ENCODE measurements at places on chromosomes 2 and 18. TPM values are rescaled to one million over a fixed set of nuclear protein-coding genes. Genes with fewer than 3 reads are reported as not detected.

The CD8A gene
- 2.8 TPM for total RNA-seq

The FAM168B gene
- 120 TPM for total RNA-seq

The SERPINB11 gene
- not detected for total RNA-seq

The CD207 gene
- total RNA-seq: 0.29 TPM

The LINC00305 gene
- total RNA-seq: not detected

The NFU1 gene
- 94.2 TPM for total RNA-seq

DNA sequence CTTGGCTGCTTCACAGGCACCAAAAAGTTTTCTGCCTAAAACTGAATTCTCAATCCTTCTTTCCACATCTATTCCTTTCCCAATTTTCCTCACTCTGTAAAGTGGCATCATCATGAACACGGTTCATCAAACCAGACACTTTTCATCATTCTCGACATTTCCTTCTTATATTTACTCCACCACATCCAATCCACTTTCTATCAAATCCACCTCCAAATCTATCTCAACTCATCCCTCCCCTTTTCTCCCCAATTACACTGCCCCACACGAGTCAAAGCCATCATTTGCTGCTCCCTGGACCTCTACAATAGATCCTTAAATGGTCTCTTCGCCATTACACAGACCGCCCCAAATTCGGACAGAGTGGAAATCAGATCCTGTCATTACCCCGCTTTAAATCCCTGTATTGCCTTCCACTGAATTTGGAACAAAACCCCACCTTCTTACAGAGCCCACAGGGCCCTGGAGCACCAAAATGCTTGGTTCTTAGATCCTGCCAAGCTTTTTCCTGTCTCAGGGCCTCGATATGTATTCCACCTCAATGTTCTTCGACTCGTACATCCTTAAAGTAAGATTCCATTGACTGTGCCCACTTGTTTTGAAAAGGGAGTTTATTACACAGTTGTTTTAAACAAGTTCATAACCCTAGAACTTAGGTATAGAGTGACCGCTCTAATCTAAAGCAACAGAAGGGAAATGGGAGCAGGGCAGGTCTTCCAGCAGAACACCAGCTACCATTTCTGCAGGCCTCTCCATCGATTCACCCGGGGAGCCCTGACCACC is 856 bp downstream of the ACAA2 start:
- DNase-seq: no peak

DNA sequence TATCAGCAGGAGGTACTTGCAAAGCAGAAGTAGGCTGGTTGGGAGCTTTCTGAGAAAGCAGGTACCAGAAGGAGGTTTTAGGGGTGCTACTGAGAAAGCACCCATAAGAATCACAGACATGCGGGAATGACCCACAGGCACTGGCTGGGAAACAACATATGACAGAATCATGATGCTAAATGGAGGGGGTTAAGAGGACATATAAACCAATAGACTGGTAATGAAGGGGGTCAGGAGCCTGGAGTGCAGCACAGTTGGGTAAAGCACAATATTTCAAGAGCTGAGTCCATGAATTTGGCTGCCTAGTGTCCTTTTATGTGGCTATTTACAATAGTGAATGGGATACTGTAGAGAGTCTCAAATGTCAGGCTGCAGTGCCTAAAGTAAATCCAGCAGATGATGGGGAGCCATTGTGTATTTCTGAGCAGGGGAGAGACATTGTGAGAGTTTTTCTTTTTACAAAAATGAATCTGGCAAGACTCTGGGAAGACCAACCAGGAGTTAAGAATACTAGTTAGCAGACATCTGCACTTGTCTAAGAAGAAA is 27.6 kb upstream of the GMCL1 start:
- no peak for DNase-seq

DNA sequence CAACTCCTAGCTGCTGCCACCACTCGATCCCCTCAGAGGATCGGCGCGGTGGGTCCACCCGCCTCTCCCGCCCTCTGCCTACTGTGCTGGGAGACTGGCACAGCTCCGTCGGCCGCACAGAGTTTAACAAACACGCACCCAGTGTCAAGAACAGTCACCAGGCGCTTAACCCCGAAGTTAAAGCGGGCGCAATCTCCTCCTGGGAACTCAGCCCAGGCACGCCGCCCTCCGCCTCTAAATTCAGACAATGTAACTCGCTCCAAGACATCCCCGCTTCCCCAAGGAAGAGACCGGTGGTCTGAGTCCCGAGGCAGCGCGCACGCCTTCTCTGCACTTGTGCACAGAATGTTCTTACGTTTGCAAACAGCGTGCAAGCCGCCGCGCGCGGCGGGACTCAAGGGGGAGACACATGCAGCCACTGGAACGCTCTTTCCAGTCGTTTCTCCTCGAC is 533 bp downstream of the CXCR4 start:
- DNase-seq: no peak

DNA sequence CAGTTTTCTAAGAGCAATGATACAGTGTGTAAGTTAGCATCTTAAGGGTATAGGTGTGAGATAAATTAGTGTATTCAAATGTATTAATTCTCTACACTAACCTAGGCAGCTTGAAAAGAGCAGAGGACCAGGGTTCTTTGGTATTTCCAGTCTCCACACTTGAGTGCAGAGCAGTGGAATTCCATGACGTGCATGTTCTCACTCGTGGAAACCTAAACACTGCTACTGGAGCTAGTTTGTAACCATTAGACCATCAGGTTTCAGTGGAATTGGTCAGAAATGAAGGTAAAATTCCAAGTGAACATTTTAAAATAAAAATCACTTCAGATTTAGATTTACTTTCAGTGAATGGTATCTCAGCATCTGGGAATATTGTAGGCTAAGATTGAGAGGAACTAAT is 9.0 kb downstream of the SPTBN1 start:
- no peak for DNase-seq

DNA sequence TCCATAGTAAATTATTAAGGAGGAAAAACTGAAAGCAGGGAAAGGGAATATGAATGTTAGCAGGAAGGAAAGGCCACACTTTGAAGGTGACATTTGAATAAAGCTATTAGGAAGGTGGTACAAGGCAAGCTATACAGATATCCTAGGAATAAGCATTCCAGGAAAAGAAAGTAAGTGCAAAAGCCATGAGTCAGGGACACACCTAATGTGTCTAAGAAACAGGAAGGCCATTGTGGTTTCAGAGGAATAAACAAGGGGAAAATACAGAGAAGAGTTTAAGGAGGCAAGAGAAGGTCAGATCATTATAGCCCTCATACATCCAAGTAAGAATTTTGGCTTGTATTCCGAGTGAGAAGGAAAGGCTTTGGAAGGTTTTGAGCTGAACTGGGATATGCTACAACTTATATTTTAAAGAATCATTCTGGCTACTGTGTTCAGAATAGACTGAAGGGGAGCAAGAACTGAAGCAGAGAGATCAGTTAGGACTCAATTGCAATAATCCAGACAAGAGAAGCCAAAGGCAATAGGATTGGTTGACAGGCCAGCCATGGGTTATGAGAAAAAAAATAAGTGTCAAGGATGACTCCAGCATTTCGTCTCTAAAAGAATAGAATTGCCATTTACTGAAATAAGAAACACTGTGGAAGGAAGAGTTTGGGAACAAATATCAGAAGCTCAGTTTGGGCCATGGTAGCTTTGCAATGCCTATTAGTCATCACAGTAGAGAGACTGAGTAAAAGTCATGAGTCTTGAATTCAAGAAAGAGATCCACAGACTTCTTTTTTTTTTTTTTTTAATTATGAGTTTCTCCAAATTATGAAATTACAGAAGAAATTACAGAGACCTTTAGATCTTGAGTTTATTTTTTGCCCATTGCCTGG is 11.3 kb downstream of the RAD51AP2 start:
- no peak for DNase-seq

GRCh38 chr18:63465059-63465458 is 11.7 kb upstream of the SERPINB5 start:
- no peak for DNase-seq

- DNase-seq: peak; percentile 92
Measured at GRCh38 chr2:127576433-127577207, 41.1 kb downstream of the MYO7B start.

GRCh38 chr2:84121-84520 is 37.8 kb upstream of the FAM110C start:
- no peak for DNase-seq

GRCh38 chr2:202883987-202884675 is 12.6 kb upstream of the ICA1L start:
- DNase-seq: no peak

DNA sequence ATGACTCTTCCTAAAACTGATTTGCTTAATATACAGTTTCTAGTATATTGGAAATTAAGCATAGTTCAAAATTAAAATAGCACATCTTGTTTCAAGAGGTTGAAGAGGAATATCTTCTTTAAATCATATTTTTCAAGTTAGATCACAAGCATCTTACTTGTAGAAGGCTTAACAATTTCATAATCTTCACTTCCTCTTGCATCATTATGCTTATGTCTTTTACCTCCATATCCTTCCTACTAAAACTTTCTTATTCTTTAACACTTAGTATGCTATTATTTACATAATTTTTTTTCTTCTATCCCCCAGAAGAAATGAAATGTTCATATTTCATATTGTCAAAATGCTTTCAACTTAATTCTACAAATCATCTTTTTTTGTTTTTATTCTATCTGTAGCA is 1354.9 kb upstream of the TMEFF2 start:
- DNase-seq: no peak

DNA sequence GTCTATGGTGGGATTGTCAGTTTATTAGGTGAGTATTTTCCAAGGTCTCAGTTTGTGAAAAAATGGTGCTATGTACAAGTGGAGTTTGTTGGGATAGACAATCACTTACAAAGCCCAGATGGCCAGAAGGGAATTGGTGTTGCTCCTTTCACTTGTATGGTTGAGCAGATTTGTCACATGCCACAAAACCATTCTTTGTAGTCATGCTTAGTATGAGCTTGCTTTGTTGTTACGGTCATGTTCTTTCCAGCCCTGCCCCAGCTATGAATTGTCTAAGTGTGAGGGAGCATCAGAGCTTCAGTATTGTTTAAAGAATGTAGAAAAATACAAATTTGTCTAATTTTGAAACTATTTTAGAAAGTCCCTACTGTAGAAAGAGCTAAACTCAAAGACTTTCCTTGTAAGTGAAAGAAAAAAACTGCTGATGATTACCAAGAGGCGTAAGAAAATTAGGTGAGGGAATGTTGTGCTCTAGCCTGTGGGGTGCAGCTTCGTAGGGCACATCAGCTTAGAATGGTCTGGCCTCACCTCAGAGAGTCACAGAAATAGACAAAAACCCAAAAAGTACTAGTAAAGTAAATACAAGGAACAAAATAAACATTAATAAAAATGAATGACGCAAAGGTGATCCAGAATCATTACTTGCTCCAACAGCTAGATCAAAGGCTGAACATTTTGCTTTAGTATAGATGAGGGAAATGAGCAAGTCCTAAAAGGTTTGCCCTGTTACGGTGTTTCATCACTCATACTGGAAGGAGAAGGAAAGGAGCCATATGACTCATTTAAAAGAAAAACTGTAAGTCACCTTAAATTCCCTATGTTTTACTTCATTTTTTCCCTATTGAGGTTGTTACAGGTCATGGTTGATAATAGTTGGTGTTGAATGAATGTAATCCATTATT is 9.2 kb downstream of the TGIF1 start:
- DNase-seq: no peak

- no peak for DNase-seq
Measured at GRCh38 chr2:206158563-206159345, 490 bp downstream of the NDUFS1 start.

DNA sequence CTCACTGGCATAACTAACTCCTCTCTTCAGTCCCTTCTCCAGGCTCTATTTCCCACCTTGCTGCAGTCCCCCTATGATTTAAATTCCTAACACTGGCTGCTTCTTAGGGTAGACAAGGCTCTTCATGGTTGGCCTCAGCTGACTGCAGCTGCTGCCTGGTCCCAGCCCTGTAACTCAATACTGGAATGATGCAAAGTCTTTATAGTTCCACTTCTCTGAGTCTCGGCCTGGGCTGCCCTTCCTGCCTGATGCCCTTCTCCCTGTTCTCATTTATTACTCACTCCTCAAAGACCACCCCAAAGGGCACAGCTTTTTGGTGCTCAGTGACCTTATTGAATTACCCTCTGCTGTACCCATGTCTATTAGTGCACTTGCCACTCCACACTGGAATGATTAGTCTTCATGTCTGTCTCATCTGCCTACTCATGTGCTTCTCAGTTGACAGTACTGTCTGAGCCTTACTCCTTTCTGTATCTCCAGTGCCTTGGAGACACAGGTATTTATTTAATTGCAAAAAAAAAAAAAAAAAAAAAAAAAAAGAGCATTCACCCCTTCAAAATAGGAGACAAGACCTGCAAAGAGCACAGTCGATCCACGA is 199.4 kb upstream of the REV1 start:
- no peak for DNase-seq

- no peak for DNase-seq
Measured at GRCh38 chr2:216696751-216697560, 1.6 kb upstream of the IGFBP5 start.

- no peak for DNase-seq
Measured at GRCh38 chr2:214765180-214765579, 44.3 kb downstream of the BARD1 start.

GRCh38 chr18:35311496-35311895 is 21.5 kb upstream of the ZSCAN30 start:
- DNase-seq: no peak

DNA sequence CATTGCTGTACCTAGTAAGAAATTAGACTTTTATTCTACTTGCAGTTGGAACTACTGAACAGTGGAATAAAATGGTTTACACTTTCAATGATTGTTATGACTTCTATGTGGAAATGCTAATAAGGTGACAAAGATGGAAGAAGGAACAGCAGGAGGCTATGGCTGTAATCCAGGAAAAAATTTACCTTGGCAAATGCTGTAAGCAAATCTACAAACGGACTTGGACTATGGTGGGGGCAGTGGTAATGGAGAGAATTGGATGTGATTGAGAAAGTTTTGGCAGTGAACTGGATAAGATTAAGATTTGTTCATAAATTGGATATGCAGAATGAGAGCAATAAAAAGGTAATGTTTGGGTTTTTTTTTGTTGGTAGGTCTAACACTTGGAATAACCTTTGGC is 111.0 kb upstream of the ERBB4 start:
- DNase-seq: no peak

DNA sequence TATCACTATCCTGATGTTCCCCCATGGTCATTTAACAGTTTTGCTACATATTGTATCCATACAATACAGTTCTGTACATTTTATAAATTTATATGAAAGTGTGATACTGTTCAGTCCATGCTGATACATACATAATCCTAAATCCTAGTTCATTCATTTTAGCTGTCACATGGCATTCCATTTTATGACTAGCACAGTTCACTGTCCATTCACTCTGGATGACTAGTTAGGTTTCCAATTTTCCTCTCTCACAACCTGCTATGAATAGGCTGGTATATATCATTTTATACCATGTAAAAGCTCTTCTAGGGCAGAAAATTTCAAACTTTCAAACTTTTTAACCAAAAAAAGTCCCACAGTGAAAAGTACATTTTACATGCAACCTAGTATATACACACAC is 15.2 kb downstream of the SMAD2 start:
- DNase-seq: no peak
